ENCODE measurements at places on chromosomes 5 and 9. TPM values are rescaled to one million over a fixed set of nuclear protein-coding genes. Genes with fewer than 3 reads are reported as not detected.

PCDHGA8 gene
- polyA plus RNA-seq = 0.02 TPM

SLC1A3 gene
- 5.3 TPM for polyA plus RNA-seq

RALGDS gene
- polyA plus RNA-seq = 11.9 TPM

ZNF883 gene
- 1.7 TPM for polyA plus RNA-seq

FOXD4L3 gene
- not detected for polyA plus RNA-seq

IL3 gene
- polyA plus RNA-seq = not detected
